ENCODE measurements at places on chromosomes 1 and 21.

DNA sequence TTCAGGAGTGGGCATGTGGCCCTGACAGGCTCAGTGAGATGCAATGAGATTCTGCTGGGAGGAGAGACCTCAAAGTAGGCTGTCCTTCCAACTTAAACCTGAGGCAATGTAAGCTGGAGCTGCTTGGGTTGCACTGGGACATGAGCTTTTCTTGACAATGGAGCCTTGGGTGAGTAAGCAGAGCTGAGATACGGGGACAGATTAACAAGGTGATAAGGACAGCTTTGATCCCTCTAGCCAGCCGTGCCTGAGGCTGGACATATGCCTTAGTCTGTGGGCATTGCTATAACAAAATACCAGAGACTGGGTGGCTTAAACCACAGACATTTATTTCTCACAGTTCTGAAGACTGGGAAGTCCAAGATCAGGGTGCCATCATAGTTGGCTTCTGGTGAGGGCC, 18.3 kb upstream of the NGF start:
- DNase-seq, result no peak

GRCh38 chr21:44338971-44339910, at the start of gene CFAP410:
CFAP410 (minus strand) TSS chr21:44339390; CDS start chr21:44339194, 196 bp downstream.
- peak; percentile 58 for DNase-seq

DNA sequence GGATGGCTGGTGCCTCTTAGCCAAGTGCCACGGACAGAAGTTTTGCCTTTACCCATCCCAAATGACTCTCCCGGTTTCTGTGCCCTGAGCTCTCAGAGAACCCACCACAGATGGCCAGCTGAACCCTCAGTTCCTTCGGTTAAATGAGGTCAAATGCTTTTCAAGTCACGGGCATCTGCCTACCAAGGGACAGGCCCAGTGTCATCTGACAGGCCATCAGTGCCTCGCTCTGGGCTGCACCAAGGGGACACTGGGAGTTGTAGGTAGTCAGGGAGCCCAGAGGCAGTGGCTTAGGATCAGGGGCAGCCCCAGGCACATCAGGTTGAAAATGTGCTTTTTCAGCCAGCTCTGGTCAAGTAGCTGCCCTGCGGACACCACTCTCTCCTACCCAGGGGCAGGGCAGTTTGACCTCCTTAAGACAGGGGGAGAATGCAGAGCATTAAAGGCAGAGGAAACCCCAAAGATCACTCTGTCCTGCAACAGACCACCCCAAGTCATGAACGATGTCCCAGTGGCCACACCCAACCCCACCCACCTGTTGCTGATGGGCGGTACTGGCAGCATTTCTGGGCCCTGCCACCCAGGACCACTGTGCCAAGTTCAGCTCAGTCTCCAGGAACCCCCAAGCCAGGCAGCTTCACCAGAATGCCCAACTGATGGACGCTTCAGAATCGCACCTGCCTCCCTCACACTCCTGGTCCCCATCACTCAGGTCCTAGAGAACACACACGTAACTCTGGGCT, 60.7 kb downstream of the CASZ1 start:
- DNase-seq, result no peak

GRCh38 chr1:7644961-7645750, 125.9 kb upstream of the VAMP3 start:
- peak; percentile 55 for DNase-seq

GRCh38 chr1:199319341-199319740, 680.5 kb downstream of the PTPRC start:
- no peak for DNase-seq

DNA sequence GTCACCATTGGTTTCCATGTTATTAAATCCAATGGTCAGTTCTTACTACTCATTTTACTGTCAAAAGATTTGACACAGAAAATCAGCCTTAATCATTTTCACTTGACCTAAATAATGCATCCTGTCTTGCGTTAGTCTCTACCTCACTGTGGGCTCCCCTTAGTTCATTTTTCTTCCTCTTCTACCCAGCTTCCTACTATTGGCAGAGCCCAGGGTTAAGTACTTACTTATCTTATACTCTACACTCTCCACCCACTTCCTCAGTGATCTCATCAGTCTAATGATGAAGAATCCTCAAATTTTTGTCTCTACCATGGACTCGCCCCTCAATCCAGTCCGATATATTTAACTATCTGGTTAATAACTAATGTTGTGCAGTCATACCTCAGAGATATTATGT, 735.9 kb downstream of the KCNT2 start:
- DNase-seq, result no peak

DNA sequence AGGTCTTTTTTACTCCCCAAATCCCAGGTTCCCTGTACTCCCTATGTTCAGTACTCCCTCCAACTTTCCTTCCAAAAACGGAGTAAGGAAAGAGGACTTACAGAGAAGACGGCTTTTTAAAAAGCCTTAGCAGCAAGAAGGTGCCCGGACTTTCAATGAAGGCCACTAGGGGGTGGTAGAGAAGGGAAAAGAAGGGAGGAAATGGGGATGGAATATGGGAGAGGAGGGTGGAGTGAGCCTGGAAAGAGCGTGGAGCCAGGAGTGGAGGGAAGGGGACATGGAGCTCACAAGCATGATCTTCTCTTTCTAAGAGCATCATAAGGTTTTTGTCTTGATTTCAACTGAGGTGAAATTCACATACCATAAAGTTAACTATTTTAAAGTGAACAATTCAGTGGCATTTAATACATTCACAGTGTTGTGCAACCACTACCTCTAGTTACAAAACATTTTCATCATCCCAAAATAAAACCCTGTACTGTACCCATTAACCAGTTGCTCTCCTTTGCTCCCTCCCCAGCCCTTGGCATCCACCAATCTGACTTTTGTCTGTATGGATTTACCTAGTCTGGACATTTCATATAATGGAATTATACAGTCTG, 129.9 kb downstream of the ZNF281 start:
- no peak for DNase-seq

DNA sequence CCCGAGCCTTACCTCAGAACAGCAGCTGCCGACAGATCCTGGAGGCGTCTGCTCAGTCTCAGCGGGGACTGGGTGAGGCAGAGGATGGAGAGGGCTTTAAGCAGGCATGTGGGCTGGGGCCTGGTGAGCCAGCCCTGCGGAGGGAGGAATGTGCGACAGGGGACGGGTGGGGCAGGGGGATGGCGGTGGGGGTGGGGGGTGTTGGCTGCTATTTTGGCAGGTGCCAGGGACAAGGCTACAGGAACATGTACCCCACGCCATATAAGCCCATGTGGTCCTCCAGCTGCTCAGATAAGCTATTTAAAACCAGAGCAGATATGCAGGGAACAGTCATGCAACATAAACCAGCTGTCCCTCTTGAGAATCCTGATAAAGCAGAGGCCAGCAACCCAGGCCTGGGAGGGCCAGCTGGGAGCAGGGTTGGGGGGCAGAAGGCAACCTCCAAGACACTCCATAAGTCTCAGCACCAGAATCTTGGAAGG, at the start of gene TNNT2:
TNNT2 (minus strand) TSS at position 70 of the 482 bp plus-strand sequence. CDS start 4,426 bp downstream, outside the sequence.
- DNase-seq, result peak; percentile 84

GRCh38 chr1:184843732-184844495, 89.3 kb upstream of the EDEM3 start:
- no peak for DNase-seq

DNA sequence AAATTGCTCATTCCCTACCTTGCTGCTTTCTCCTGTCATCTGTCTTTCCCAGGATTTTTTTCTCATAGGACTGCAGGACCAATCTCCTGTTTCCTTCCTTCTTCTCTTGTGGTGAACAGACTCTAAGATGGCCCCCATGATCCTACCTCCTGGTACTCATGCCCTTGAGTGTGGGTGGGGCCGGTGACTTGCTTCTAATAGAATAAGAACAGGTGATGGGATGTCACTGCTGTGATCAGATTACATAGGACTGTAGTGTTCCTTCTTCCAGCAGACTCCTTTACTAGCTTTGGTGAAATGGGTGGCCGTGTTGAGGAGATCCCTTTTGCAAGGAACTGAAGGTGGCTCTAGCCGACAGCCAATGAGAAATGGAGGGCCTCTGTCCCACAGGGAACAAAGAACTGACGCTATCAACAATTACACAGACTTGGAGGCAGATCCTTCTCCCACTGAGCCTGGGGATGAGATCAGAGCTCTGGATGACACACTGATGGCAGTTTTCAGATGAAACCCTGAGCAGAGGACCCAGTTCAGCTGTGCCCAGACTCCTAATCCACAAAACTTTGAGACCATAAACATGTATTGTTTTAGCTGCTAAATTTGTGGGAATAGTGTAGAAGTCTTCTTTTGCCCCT, 7.5 kb downstream of the GSTM3 start:
- DNase-seq, result no peak

GRCh38 chr21:39715804-39716397, 29.1 kb upstream of the IGSF5 start:
- DNase-seq, result no peak

DNA sequence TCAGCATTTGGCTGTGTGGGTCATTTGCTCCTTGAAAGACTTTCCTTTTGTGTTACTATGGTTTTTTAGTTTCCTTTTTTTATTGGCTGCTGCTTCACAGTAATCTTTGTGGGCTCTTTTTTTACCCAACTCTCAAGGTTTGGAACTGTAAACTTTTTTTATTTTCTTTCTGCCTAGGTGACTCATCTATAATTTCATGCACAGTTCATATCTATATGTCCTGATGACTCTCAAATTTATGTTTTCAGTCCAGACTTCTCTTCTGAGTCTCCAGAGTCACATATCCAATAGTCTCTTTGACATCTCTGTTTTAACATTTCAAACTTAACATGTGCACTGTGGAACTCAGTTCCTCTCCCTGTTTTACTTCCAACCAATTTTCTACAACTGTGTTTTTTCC, 83.4 kb downstream of the ATF6 start:
- DNase-seq, result no peak

- DNase-seq, result no peak
These were observed 28.6 kb upstream of the PLEKHG5 start for GRCh38 chr1:6519935-6520671.

DNA sequence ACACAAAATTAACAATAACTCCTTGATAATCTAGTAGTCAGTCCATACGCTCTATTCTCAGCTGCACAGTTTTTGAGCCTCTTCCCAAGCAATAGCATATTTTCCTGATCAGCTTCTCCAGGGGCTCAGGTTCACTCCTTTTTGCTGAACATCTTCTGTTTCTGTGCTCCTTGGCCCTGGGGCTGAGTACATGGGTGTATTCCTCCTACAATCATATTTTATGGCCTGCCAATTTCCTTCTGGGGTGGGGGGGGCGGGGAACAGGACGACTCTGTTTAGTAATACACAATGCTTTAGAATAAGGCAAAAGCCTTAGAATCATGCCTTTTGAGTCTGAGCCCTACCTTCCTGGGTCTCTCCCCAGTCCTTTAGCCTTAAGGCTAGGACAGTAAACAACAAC, 8.5 kb downstream of the CLDN19 start:
- DNase-seq, result no peak

- no peak for DNase-seq
These were observed 13.9 kb downstream of the SORT1 start for GRCh38 chr1:109383854-109384253.

- no peak for DNase-seq
These were observed 14.6 kb upstream of the TTC4 start for GRCh38 chr1:54701066-54701465.

GRCh38 chr1:240099329-240099728, 7.6 kb downstream of the FMN2 start:
- DNase-seq, result no peak

DNA sequence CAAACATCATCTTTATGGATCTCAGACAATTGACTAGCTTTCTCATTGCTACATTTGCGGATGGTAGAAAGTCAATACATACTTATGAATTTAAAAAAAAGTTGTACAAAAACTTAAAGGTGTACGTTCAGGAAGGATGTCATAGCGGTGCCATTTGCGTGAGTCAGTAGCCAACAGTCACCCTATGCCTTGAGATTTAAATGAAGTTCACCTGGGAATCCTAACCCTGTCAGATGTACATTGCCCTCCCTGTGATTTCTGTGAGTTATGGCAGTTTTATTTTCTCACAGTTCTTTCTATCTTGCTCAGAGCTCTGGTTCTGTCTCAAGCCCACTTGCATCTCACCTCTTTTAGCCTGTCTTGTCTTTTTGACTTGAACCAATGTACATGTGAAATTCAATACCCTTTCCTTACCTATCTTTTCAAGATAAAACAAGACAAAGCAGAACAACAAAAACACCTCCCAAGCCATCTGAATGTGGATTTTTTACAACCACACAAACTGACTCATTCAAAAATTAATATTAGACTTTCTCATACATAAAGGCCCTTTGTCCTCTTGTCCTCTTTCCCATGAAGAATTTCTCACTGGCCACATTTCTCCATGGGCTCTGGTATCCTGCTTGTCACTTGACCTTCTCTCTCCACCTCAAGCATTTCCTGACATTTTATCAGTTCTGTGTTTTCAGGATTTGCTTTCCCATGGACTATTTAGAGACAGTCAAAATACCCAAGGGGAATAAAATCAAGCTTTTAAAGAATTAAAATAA, 25.3 kb upstream of the ZNF697 start:
- DNase-seq, result no peak

DNA sequence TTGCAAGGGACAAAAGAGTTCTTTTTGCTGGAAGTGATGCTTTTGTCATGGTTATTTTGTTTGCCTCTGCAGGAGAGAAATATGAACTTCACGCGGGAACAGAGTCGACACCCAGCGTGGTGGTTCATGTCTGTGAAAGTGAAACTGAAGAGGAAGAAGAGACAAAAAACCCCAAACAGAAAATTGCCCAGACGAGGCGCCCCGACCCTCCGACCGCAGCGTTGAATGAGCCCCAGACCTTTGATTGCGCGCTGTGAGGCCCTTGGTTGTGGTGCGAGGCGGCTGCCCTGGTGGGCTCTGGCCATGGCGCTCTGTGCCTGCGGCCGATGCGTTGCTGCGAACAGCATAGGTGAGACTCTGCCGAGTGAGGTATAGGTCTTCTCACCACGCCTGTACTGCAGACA, 20.9 kb upstream of the NCMAP start:
- DNase-seq, result no peak

- DNase-seq, result no peak
These were observed 6.7 kb upstream of the FAM167B start for GRCh38 chr1:32240140-32240951.

- DNase-seq, result no peak
These were observed 56.9 kb downstream of the UBR4 start for GRCh38 chr1:19153169-19153568.

- no peak for DNase-seq
These were observed 12.3 kb downstream of the PSMD4 start for GRCh38 chr1:151266821-151267220.

- DNase-seq, result no peak
These were observed at the start of gene IL22RA1 for GRCh38 chr1:24142546-24143534. IL22RA1 (minus strand) TSS chr1:24143140; CDS start chr1:24143082, 58 bp downstream.

DNA sequence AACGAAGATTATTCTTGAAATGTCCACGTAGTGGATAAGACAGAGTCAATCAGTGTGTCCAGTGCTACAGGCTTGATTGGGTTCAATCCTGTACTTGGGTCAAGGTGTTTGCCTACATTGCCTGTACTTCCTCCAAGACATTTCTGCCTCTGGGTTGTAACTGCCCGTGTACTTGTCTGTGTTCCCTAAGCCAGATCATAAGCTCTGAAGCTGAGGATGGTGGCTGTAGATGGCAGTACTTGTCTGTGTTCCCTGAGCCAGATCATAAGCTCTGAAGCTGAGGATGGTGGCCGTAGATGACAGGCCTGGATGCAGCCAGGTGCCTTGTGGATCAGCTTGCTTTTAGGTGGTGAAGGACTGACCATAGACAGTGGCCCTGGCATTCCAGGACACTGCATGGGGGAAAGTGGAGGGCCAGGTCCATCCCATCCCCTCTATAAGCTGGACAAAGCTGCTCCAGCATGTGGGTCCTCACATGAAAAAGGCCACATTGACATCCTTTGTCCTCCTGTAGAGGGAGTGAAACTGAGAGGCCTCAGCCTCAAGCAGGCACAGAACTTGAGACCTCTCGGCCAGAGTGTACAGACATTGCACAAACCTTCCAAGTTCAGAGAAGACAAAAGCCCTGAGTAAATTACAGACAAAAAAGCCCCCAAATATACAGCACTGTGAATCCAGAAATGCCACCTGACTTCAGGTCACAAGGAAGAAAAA, 2.0 kb upstream of the SRM start:
- DNase-seq, result no peak

Data from NCI-H524 treated with DMSO at 0.1 percent for 48 hours (cell line).